ENCODE measurements at places on chromosomes 2 and 18.

DNA sequence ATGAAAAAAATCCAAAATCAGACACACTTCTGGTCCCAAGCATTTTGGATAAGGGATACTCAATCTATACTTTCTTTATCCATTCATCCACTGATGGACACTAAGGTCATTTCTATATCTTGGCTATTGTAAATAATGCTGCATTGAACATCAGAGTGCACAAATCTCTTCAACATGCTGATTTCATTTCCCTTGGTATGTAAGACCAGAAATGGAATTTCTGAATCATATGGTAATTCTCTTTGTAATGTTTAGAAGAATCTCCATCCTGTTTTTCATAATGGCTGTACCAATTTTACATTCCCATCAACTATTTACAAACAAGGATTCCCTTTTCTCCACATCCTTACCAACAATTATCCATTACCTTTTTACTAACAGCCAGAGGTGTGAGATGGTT is 33.7 kb upstream of the MCM6 start:
- DNase-seq, result no peak

DNA sequence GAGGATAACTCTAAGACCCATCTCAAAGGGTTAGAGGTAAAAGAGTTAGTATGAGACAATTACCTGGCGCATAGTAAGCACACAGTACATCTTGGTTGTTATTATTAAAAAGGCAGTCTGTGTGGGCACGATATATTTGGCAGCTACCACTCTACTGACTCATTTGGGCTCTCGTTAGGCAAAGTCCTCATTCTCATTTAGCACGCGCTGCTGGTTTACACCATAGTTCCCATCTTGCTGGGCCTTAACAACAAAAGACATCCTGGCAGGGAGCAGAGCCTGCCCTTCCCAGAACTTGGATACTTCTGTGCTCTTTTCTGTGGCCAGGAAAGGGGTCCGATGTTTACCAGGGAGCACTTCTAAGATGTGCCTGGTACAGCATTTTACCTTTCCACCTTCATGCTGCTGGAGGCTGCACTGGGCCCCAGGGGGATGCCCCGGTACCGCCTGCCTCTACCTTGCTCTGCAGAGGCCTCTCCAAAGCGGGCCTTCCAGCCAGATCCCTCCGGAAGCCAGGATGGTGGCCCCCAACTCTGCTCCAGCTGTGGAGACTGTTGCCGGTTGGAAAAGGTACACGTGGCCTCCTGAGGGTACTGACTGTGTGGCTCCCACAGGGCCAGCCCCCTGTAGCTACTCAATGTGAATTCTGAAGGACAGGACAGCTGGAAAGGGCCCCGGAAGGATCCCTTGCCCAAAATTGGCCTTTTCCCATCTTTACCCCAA is 15.0 kb downstream of the GLI2 start:
- no peak for DNase-seq

GRCh38 chr18:72324677-72325076 is 219.5 kb downstream of the CBLN2 start:
- DNase-seq, result no peak

DNA sequence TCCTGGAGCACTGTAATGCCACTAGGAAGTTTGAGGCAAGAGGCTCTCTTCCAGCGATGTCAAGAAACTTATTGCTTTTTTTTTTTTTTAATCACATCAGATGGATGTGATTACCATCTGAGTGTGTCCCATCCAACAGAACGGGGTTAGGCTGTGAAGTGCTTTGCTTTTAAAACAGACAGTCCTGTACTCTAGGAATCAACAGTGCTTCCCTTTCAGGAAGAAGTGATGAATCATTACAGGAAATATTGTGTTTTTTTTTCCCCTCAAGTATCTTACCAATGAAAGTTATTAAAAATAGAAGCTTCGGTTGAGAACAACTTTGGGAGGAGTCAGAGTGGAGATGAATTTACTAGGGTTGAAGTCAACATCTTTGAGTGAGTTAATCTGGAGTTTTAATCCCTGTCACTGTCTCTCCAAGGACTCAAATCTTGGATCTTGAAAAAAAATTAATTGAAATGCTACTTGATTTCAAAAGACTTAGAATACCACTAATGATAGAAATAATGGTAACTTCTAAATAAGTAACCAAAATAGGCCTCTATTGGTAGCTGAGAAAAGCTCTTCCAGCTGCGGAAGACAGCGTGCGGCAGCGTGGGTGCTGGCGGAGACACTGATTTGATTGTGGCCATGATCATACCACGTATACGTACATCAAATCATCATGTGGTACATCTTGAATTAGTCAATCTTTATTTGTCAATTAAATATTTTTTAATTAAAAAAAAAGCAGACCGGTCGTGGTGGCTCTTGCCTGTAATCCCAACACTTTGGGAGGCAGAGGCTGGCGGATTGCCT is 45.5 kb downstream of the GATA6 start:
- DNase-seq, result no peak

GRCh38 chr2:156333274-156333950 is 891 bp upstream of the NR4A2 start:
- no peak for DNase-seq

GRCh38 chr2:110871637-110872036 is 139.3 kb downstream of the ACOXL start:
- DNase-seq, result no peak

DNA sequence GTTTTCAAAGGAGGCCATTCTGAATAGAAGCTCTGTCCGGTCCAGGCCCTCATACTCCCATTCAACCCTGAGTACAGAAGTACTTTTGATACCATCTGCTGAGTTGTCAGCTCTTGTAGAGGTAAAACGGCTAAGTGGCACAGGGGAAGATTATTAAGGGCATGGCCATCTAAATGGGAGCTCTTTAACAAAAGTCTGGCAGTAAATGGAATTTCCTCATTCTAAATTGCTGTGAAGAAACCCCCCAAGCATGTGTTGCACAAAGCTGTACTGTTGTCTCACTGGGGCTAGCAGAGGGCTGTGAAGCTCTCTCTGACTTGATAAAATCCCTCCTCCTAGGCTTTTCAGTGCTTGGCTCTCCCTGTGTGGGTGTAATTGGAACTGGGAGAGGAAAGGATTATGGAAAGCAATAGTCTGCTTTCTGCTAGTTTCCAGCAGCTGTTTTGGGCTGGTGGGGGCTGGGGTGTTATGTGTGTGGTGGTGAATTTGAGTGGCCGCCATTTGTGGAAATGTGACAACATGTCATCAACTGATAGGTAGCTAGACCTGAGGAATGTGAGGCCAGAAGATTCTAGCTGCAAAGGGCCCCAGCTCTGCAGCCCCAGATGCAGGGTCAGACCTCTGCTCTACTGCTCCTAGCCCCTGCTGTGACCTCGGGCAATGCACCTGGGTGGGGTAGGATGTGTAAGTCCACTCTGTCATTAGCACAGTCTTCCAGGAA is 65.1 kb downstream of the MAP4K4 start:
- no peak for DNase-seq

Measured in stimulated activated CD4-positive, alpha-beta T cell treated with anti-CD3 and anti-CD28 coated beads, Interleukin-1b, Interleukin-23, amount 100 ng/mL, for 4 hours (primary cell).